C1 segment of cervical spinal cord (tissue), 14 donors: ENCODE measurements at places on chromosomes 2 and 18.

DNA sequence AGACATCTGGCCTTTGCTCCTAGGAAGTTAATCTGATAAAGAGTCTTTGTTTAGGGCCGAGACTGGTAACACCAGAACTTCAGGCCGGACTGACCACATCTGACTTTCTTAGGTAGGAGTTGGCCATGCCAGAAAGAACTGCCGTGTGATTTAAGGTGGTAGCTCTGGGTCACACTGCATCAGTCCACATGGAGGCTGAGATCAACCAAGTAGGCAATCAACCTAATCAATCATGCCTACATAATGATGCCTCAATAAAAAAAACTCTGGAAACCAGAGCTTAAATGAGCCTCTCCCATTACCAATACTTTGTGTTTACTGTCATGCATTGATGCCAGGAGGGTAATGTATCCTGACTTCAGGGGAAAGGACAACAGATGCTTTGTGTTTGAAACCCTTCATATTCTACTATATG is 44.1 kb upstream of the ORC2 start:
- no peak for DNase-seq

DNA sequence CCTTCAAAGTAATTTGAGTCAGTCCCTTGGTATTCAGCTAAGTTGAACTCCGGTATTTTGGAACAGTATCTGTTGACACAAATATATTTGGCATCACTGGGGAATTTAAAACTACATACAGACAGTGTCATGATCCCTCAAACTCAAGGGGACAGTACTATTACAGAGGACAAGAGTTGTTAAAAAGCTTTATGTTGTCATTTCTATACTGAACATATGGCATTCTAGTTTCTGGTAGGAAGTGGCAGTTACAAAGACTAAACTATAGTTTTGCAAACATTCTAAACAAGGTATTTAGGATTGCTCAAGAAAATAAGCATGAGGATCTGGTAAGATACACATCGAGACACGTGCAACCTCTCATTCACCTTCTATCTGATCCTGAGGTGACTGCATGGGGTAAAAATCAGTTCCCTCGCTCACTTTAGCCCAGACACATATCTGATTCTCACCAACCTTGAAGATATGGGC is 16.6 kb upstream of the CCNYL1 start:
- no peak for DNase-seq

- DNase-seq, result no peak
These were observed 93.2 kb upstream of the PKDCC start for GRCh38 chr2:41954304-41955291.

DNA sequence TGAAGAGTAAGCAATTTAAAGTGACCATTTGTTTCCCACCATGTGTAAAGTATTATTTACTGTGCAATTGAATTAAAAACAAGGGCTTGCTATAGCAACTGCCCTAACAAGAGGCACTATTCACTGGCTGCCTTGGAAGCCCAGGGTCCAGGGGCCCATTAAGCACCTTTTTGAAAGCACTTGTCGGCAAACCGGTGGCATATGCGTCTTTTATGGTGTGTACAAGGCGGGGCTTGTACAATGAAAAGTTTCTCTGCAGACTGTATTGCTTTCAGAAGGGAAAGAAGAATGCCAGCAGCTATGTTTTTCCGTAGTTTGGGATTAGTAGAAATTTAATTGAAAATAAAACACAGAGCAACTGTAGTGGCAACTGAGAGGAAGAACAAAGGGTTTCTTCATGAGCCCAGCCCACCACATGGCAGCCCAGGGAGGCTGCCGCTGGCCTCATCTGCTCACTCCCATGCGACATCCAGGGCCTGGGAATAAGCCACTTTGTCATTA is 279.5 kb upstream of the PARD3B start:
- no peak for DNase-seq

DNA sequence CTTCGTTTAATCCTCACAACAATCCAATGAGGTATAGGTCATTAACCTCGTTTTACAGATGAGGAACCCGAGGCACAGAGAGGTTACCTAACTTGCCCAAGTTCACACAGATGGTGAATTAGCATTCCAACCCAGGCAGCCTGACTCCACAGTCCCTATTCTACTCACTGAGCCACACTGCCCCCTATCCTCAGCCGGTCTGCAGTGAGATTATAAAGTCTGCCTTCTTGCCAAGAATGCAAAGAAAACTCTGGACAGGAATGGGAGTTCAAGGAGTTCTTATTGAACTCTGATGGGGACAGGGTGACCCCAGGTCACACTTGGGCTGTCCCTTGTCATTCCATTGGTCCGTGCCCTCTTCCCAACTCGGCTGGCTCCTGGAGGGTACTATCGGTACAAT is 118.1 kb upstream of the MSH6 start:
- no peak for DNase-seq
